Urinary bladder (tissue), 4 donors: ENCODE measurements at places on chromosomes 11 and 22.

- no peak for DNase-seq
Measured at GRCh38 chr11:31487848-31488247, 21.6 kb downstream of the IMMP1L start.

GRCh38 chr11:133726542-133726941, 118.8 kb downstream of the SPATA19 start:
- no peak for DNase-seq

DNA sequence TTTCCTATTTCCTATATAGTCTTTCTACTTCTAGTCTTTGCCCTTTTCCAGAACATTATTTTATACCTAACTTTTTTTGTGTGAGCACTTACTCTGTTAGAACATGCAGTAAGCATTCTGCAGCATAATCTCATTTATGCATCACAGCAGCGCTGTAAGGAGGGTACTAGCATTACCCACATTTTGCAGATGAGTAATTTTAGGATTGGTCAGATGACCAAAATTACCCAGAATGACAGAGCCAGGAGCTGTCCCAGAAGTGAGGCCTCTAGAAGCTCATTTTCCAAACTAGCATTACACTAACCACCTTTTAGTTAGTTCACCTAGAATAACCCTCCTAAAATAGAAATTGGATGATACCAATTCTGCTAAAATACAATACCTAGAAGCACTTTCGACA, 47.1 kb upstream of the ARHGAP32 start:
- DNase-seq: no peak

GRCh38 chr11:93192163-93192562, 5.6 kb downstream of the SLC36A4 start:
- no peak for DNase-seq

DNA sequence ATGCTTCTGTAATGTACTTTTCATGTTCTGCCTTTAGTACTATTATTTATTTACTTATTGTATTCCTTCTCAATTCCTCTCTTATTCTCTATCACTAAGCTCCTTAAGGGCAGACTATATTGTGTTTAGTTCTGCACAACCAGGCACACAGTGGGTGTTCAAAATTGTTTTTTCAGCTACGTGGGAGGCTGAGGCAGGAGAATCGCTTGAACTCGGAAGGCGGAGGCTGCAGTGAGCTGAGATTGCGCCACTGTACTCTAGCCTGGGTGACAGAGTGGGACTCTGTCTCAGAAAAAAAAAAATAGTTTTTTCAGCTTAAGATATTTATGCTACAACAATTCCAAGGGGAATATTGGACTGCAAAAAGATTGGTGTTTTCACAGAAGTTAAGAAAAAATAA, 17.4 kb upstream of the DDX17 start:
- no peak for DNase-seq

DNA sequence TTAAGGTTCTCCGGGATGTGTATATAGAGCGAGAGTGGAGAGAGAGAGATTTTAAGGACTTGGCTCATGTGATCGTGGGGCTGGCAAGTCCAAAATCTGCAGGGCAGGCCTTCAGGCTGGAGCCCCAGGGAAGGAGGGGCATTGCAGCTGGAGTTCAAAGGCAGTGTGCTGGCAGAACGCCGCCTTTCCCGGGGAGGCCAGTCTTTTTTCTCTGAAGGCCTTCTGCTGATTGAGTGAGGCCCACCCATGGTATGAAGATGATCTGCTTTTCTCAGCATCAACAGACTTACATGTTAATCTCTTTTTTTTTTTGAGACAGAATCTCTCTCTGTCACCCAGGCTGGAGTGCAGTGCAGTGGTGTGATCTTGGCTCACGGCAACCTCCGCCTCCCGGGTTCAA, 25.4 kb downstream of the FBLN1 start:
- no peak for DNase-seq

- DNase-seq: no peak
Measured at GRCh38 chr11:119414734-119415133, 8.2 kb downstream of the THY1 start.

GRCh38 chr11:15941206-15941770, 415.1 kb downstream of the SOX6 start:
- no peak for DNase-seq

- no peak for DNase-seq
Measured at GRCh38 chr22:17079572-17079971, 5.2 kb upstream of the IL17RA start.

- no peak for DNase-seq
Measured at GRCh38 chr11:133153031-133153430, 379.3 kb downstream of the OPCML start.

DNA sequence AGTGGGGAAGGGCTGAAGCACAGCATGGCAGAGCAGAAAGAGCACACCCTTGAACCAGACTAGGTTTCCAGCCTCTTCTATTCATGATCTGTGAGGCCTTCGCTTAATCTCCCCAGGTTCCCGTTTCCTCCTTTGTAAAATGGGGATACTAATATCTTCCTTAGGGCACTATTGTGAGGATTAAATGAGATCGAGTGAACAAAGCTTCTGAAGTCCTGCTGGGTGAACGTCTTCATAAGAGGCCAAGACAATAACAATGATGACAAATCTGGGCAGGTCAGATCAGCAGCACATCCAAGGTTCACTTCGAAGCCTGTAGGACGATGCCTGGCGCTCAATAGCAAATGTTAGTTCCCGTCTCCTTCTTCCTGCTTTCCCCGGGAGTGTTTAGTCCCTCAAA, 38.6 kb upstream of the ZBED5 start:
- DNase-seq: no peak

- no peak for DNase-seq
Measured at GRCh38 chr22:49403102-49403501, 424.6 kb downstream of the BRD1 start.

DNA sequence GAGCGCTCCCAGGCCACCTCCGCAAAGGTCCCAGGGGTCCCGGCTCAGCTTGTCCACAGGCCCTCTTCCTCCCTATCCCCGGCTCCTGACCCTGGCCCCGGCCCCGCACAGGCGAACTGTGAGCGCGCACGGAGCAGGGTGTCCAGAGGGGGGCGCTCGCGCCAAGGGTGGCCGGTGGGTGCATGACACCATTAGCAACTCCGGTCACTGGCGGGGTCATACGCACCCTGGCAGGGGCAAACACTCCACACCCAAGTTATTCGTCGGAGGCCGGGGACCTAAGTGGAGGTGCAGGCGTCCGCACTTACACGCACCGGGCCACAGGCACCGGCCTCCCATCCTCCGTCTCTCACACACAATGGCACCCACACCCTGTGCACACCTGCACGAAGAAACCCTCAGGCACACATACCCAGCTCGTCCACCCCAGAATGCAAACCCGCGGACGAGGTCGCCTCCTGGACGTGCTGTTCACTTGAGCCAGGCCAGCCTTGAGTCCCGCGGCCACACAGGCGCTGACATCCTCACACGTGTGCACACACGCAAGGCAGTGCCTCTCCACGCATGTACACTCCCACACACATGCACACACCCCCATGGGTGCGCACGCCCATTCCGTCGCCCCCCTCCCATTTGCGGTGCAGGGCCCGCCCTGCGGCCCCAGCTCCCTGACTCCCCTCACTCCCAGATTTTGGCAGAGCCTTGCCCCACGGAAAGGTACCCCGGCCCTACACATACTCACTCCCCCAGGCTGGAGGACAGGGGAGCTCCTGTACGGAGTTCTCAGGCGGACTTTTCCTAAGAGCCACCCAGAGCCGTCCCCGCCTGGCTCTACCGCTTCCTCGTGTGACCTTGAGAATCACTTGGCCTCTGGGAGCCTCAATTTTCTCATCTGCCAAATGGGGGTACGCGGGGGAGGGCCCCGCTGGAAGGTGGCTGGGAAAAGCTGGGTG, at the start of gene RASGRP2:
RASGRP2 (minus strand) TSS at position 552 of the 953 bp plus-strand sequence. CDS start 1,276 bp downstream, outside the sequence.
- no peak for DNase-seq

DNA sequence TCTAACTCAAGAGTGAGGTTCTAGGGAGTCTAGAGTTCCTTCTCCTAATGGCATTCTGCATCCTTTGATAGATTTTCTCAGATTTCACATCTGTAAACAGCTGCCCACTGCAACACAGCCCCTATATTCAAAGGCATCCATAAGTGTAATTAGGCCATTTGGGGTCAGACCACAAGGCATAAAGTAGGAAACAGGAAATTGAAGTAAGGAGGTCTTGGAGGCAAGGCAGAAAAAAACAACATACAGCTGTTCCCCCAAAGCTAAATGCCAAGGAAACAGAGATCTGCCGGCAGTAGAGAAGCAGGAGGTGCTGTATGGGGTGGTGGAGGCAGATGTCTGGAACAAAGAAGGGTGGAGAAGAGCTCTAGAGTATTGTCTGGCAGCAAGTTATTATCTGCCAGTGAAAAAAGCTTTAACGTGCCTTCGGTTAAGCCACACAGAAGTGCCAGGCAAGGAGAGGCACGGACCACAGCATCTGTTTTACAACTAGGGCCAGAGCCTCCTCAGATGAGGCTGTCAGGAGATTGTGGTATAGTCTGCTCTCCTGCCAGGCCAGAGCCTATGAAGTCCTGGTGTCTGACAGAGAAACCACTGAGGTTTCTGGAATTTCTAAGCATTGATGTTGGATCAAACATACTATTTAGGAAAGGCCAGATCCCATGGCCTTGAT, 100.2 kb upstream of the CHRM4 start:
- DNase-seq: no peak

DNA sequence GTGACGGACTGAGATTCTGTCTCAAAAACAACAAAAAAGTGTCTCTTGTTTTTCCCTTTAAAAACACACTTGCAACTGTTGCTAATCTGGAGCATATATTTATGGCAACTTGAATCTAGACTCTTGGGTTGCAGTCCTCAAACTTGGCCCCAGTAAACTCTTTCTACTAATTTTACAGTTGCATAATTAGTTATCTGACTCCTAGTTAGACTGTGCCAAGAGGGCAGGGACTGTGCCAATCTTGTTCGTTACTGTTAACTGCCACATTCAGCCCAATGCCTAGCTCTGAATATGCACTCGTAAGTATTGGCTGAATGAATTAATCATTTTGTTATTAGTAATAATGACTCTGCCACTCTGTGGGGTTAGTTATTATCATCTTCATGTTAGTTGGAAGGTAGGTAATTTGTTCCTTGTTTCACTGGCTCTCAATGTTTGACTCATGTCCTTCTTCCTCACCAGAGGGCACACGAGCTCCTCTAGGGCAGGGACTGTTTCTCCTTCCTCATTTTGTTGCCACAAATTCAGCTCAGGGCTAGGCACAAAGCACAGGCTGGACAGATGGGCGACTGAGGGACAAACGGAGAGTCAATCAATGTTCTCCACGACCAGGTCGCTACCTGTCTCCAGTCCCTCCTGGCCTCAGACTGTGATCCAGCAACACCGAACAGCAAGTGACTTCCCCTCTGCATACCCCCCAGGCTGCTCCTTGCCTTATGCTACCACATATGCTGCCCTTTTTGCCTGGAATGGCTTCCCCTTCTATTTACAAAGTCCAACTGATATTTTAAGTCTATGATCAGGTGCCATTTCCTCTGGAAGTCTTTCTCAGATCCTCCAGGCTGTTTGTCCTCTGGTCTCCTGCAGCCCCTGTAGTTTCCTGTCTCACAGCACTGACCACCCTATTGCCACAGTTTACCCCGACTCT, 9.0 kb downstream of the CLPB start:
- no peak for DNase-seq
